ENCODE measurements at places on chromosomes 6 and 20. TPM values are rescaled to one million over a fixed set of nuclear protein-coding genes. Genes with fewer than 3 reads are reported as not detected.

- DNase-seq = no peak
Measured at GRCh38 chr6:3490625-3490980, 33.8 kb upstream of the SLC22A23 start.

DNA sequence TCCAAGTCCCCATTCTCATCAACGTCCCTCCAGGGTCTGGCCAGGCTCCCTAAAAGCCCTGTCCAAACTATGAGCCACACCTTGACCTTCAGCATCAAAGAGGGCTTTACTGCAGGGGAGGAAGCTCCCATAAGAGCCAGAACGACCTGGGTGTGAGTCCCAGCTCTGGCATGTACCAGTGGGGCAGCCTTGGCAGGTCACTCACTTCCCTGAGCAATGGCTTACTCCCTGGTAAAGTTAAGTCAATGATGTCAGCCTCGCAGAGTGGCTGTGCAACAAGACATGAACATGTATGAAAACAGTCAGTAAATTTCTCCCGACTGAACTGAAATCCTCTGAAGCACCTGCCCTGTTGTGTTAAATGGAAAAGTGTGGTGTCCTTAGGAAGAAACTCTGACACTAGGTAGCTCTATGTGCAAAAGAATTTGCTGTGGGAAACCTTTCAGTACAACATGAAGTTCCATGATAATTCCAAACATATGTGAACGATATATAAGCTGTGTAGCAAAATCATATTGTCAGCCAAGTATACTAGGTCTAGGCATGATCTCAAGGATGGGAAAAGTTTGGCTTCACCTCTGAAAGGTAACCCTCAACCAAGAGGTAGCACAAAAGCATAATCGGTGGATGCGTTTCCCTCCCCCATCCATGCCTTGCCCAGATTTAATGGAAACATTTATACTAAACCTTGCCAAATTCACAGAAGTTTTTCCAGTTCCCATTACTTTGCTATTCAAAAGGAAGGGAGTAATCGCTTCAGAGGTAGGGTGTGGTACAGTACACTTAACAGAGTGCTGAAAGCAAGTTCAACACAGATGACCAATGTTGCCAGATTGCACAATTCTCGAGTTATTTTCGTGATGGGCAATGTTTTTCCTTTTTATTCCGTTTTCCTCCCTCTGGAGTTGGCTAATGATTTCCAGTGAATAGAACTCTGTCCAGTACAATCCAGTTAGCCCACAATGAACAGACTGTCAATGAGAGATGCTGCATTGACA is 49.0 kb upstream of the RANBP9 start:
- no peak for DNase-seq

FITM2 gene
- polyA plus RNA-seq = 3.5 TPM

ULBP2 gene
- 0.15 TPM for polyA plus RNA-seq

DNA sequence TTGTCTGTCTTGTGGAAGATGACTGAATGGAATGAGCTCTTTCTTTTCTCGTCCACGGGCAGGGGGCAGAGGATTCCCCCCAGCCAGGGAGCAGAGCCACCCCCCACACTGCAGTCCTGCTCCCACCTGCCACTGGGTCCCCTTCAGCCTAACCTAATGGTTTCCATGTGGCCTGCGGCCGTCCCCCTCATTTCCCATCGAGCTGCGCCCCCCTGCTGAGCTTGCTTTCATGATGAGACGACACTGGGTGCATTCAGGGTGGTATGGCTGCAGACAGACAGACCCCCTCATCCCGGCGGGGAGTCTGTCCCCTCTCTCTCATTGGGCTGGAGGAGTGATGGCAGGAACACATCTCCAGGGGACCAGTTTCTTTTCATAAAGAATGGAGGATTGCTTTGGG is 140.8 kb downstream of the DTNBP1 start:
- no peak for DNase-seq

HSPA12B gene
- 0.72 TPM for polyA plus RNA-seq

DNA sequence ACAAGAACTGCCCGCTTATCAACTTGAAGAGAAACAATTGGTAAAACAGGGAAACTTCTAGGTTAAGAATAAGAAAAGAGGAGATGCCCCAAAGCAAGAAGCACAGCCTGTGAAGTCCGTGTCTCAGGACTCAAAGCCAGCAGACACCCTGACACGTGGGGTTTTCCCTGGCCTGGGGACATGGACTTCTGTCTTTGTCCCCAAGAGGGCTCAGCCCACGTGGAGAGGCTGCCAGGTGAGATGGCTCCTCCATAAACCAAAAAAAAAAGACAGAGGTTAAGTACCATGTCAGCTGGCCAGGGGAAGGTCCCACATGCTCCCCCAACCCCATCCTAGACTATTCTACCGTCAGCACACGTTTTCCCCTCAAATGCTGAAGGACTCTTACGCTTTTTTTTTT is 9.9 kb downstream of the SERPINB6 start:
- no peak for DNase-seq

THBS2 gene
- 0.35 TPM for polyA plus RNA-seq

SFT2D1 gene
- polyA plus RNA-seq = 9.5 TPM

DSP gene
- 25.0 TPM for polyA plus RNA-seq

SLC22A7 gene
- polyA plus RNA-seq = 172 TPM

ESR1 gene
- polyA plus RNA-seq = 8.0 TPM

GRCh38 chr6:12548526-12548925 is 168.0 kb upstream of the PHACTR1 start:
- no peak for DNase-seq

VIP gene
- polyA plus RNA-seq = 0.71 TPM

DNA sequence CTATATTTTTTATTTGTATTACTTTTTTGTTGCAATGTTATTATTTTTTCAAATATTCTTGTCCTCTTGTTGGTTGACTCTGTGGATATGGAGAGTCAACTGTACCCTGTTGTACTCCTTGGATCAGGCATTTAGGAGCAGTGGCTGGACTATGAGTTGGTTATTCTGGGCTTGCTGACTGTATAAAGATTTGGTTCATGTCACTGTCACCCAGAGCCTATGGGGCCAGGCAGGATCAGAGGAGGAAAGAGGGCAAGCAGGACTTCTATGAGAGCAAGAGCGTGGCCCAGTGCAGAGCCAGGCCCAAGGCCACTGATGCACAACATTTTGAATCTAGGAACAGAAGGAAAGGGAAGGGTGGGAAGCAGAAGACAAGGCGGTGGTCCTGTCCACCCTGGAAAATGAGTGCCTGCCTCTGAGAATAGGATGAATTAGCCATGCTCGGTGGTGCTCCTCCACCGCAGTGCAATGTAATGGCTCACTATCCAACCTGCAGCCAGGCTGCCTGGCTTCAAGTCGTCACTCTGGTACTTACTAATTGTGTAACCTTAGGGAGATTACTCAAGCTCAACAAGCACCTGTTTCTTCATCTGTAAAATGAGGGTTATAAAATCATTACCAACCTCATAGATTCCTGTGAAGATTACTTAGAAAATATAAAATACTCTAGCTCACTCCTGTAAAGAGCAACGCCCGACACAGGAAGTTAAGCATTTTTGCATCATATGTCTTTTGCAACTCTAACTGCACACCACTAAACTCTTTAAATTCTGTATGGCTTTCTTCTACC is 192.1 kb downstream of the KCNQ5 start:
- no peak for DNase-seq

DNA sequence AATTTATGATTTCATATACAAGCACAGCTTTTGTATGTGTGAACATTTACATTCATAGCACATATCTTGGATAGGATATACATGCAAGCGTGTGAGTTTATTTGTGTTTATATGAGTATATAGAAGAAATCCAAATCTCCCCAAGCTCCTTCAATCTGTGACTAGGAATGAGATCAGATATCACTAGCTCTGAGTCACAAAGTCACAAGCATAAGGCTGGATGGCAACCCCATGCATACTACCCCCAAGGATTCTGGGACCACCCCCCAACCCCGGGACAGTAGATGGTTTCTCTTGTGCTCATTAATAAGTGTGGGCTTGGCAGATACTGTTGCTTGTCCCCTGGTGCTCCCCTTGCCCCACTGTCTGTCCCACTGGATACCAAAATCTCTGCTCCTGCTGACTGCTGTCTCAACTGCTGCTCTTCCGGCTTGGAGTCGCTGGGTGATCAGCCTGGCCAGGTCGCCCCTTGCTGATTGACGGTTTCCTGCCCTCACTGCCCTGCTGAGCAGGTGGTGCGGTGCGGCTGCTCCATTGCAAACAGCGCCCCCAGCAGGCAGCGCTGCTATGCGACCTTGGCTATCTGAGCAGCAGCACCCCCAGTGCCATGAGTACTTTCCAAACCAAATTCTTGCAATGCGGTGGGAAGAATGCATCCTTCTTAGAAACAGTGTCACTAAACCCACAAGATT is 279.4 kb downstream of the CD83 start:
- DNase-seq = no peak

DNAAF9 gene
- 1.4 TPM for polyA plus RNA-seq

- DNase-seq = no peak
Measured at GRCh38 chr6:142303176-142303533, 1.3 kb downstream of the ADGRG6 start.

APCDD1L gene
- not detected for polyA plus RNA-seq

NAA20 gene
- 50.1 TPM for polyA plus RNA-seq

PHF1 gene
- polyA plus RNA-seq = 13.1 TPM

- no peak for DNase-seq
Measured at GRCh38 chr6:161085246-161085645, 93.7 kb downstream of the MAP3K4 start.

GRCh38 chr20:44600301-44600700 is 17.9 kb downstream of the PKIG start:
- no peak for DNase-seq

SIM1 gene
- not detected for polyA plus RNA-seq

DNA sequence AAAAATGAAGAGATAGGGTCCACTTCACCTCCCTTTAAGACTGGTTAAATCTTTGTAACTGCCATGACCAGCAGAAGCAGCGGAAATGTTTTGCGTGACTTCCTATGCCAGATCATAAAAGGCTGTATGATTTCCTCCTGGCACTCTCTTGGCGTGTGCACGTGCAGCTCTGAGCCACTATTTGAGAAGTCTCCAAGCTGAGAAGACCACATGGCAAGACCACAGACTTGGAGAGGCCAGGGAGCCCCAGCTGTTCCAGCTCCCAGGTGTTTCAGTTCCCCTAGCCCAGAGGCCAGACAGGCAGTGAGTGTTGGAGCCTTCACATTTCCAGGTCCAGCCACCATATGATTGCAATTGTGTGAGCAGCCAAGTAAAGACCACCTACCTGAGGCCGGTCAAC is 259.3 kb upstream of the RIN2 start:
- no peak for DNase-seq

DNA sequence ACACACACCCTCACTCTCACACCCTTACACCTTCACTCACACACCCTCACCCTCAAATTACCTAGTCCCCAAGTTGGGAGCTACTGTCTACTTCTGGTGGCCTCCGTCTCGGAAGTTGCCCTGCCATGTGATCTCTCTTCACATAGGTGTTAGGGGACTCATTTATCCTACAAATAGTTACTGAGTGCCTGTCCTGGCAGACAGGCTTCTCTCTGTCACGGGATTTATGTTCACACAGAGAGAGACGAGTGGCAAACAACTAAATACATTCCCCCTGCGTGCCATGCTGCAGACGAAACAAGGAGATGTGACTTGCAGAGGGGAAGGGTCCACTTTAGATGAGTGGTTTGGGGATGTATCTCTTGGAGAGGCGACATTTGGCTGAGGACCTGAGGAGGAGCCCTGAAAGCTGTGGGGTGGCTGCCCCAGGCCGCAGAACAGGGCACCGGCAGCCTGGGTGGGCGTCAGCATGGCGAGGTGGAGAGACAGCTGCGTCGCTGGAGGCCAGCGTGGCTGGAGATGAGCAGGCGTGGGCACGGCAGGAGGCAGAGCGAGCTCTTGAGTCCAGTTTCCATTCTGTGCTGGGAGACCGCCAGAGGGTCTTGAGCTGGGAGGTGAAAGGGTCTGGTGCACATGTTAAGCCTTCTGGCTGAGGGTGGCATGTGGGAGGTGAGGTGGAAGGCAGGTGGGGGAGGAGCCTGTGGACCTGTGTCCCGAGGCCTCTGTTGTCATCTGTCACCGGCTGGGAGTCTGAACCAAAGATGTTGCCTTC is 17.2 kb downstream of the DYNLT1 start:
- no peak for DNase-seq

DNA sequence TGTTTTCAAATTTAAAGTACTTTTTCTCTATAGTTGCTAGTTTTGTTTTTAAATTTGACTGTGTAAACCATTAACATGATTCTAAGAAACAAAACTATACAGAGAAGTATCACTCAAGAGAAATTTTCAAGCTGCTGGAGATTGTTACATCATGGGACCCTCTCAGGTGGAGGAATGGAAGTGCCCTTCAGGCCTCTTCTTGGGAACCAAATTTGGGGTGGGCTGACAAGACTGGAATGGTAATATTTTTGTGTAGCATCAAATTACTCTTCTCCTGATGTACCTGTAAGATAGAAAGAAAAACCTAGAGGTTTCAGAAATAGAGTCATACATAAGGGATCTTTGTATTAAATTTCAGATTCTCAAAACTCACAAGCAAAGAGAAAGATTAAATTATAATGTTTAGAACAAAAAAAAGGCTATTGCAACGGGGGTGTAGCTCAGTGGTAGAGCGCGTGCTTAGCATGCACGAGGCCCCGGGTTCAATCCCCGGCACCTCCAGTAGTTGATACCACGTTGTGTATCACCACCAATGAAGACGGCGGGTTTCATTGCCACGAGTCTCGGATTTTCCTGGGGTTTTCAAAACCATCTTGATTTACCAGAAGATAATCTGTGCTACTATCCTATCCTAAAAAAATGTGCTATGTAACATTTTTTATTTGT is 193.7 kb downstream of the GPX5 start:
- DNase-seq = no peak

- DNase-seq = no peak
Measured at GRCh38 chr20:58612121-58612691, 38.9 kb upstream of the STX16 start.

GRCh38 chr6:108897371-108897770 is 49.1 kb downstream of the ARMC2 start:
- no peak for DNase-seq

DNA sequence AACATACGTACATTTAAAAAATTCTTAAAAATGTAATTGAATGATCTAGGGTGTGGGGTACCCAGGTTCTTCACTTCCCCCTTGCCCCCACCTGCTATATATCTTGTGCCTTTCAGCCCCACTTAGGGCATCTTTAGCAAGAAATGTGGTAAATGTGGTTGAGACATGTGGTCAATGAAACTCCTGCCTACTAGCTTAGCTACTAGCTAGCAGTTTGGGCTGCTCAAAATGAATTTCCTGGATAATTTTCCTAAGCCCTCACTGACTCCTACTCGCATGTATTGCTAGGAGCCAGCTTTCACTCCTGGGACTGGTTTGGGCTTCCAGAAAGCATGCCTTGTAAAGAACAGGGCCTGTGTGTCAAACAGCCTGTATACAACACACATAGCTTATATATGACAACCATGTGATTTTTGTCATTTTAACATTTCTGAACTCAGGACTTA is 257.3 kb downstream of the ATXN1 start:
- DNase-seq = no peak

GRCh38 chr6:146851837-146852236 is 253.1 kb downstream of the ADGB start:
- DNase-seq = no peak

GRCh38 chr6:105789935-105790334 is 296.2 kb upstream of the PRDM1 start:
- DNase-seq = no peak
